ENCODE measurements at places on chromosomes 1 and 21.

DNA sequence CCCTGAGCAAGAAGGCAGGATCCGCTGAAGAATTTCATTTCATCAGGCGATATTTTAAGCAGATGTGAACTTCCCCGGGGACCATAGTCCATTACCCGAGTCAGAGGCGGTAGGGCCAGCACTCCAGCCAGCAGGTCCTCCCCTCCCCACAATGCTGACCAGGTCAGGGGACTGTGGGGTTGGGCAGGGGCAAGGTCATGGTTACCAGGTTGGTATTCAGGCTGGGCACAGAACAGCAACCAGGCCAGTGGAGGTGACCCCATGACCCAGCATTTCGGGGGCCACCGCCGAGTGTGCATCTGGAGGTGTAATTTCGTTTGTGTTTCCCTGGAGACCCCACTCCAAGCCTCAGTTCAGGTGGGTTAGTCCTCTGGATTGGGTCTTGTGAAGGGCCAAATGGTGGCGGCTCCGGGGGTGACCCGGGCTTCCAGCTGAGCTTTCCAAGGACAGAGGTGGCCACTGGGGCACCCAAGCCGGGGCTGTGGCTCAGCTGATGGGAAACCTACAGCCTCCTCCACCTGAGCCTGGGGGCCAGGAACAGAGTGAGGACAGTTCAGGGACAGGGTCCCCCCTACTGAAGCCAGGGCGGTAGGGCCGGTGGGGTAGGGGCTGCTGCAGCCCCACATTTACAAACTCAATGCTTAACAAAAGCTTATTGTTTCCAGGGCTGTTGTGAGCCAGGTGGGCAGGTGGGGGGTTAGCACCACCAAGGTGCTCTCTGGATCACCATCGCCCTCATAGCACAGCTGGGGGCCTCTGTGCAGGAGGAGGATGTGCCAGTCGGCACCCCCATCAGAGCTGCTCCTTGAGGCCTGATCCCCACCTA, 2.8 kb downstream of the PRDM16 start:
- DNase-seq: no peak

GRCh38 chr1:45868861-45869260, 65.4 kb downstream of the MAST2 start:
- no peak for DNase-seq

DNA sequence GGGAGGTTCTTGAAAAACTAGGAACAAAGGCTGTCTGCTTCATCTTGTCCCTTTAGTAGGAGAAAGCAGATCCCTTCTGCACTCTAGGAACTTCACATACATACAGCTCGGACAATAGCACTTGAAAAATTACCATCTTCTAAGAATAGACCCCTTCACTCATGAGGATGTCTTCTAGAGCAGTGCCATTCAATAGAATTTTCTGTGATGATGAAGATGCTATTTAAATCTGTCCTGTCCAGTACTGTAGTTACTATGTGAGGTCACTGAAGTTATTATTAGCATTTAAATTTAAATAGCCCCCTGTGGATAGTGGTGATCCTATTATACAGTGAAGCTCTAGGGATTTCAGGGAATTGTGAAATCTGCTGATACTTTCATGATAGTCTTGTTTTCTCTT, 46.4 kb upstream of the RAB3GAP2 start:
- DNase-seq: no peak

- peak; percentile 87 for DNase-seq
Observed at GRCh38 chr1:173431304-173432045, 45.7 kb upstream of the PRDX6 start.

GRCh38 chr1:184050636-184051035, 894 bp upstream of the TSEN15 start:
- peak; percentile 29 for DNase-seq

- DNase-seq: no peak
Observed at GRCh38 chr1:21691739-21692138, 22.6 kb upstream of the RAP1GAP start.

DNA sequence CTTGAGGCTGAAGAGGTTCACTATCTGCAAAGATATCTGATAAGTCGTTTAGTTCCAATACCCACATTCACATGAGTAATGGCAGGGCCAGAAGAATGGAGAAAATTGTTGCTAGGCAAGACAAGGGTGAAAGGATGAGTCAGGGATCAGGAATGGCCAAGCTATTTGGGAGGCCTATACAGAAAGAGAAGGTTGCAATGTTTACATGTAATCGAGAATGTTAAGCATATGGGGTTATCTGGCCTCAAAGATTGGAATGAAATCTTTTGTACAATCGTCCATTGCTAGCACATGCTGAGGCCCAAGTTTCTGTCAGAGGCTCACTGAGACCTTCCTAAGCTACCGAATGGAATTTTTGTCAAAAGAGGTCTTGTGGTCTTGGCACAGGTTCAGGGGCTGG, 299.9 kb upstream of the PLD5 start:
- DNase-seq: peak; percentile 18

- DNase-seq: no peak
Observed at GRCh38 chr1:195915826-195916225, 692.4 kb downstream of the KCNT2 start.

DNA sequence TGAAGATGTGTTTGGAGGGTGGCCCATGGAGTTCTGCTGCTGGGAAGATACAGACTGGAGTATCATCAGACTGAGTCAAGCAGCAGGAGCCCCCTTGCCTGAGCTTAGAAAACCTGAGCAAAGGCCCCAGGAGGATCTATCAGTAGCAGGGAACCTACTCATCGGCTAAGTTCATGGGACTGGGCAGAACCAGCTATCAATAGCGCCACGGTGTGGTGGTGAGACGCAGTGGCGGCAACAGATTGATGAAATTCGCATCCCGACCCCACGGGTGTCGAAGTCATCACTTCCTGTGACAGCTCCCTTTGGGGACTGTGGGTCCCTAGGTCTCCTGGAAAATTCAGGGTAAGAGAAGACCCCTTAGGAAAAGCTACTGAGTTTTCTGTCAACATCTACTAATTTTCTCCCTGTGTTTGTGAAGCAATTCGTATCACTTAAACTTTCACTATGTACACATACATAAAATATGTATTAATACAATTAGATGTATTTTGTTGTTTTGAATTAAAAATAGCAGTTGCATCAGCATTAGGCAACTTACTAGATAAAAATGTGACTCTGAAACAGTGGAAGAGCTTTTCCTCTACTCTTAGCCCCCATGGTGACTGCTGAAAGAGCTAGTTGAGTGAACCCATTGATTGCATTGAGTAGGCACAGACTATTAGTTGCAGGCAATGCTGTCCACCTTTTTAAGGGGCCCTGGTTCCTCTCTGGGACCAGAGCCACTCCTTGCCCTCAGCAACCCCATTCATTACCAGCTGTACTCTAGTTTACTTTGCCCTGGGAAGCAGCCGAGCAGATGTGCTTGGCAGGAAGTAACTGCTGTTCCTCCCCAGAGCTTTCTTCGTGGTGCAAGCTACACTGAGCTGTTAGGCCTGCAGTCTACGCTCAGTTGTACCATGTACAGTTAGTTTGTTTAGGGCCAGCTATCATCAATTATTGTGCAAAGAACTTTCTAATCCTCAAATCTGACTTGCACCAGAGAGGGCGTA, 7.3 kb upstream of the CACNA1S start:
- DNase-seq: peak; percentile 26

- DNase-seq: no peak
Observed at GRCh38 chr1:159989581-159989980, 35.5 kb upstream of the SLAMF9 start.

DNA sequence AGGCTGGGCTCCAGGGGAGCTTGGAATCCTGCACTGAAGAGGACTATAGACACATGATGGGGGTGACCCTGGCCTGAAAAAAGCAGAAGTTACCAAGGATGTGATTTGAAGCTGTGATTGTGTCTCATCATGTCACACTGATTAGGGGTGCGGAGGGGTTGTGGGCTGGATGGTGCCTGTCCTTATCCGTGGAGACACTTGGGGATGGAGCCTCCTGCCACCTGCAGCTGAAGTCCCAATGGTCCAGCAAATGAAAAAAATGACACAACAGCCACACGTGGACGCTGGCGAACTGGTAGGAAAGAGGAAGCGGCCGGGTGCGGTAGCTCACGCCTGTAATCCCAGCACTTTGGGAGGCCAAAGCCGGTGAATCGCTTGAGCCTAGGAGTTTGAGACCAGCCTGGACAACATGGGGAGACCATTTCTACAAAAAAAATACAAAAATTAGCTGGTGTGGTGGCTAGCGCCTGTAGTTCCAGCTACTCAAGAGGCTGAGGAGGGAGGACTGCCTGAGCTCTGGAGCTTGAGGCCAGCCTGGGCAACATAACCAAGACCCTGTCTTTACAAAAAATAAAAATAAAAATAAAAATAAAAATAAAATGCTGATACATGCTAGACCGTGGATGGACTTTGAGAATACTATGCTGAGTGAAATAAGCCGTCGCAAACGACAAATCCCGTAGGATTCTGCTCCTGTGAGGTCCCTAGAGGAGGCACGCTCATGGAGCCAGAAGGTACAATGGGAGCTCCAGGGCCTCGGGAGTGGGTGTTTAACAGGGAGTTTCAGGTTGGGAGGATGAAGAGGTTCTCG, 838 bp upstream of the IBA57 start:
- DNase-seq: no peak

DNA sequence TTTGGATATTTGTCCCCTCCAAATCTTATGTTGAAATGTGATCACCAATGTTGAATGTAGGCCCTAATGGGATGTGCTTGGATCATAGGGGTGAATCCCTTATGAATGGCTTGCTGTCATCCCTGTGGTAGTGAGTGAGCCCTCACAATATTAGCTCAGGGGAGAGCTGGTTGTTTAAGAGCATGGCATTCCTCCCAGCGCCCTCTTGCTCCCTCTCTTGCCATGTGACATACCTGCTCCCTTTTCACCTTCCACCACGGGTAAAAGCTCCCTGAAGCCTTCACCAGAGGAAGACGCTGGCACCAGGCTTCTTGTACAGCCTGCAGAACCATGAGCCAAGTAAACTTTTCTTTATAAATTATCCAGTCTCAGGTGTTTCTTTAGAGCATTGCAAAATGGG, 305.6 kb downstream of the KCTD3 start:
- DNase-seq: no peak

- DNase-seq: no peak
Observed at GRCh38 chr1:225849925-225850324, 32.3 kb downstream of the TMEM63A start.

GRCh38 chr21:40073642-40074041, 206.4 kb downstream of the PCP4 start:
- DNase-seq: no peak

- no peak for DNase-seq
Observed at GRCh38 chr1:27503844-27504587, 14.0 kb upstream of the WASF2 start.

GRCh38 chr1:3679098-3679555, 26.8 kb downstream of the TP73 start:
- no peak for DNase-seq

DNA sequence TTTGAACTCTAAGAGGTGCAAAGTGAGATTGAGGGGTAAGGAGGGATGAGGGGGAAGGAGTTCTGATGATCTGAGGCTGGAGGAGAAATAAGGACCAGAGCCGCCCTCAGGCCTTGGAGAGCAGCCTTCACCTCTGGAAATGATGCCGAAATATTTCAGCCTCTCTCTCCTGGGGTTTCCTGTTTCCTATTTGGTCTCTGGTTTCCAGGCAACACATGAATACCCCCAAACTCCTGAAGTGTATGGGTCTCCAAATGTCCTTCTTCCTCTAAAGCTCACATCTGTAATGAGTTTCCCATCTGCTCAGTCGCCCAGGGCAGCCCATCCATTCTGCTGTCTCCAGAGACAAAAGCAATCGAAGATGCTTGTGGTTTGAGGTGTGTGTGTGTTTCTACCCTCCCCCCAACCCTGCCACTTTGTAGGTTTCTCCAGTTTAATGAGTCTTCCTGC, 52.0 kb upstream of the FAM20B start:
- DNase-seq: peak; percentile 28

DNA sequence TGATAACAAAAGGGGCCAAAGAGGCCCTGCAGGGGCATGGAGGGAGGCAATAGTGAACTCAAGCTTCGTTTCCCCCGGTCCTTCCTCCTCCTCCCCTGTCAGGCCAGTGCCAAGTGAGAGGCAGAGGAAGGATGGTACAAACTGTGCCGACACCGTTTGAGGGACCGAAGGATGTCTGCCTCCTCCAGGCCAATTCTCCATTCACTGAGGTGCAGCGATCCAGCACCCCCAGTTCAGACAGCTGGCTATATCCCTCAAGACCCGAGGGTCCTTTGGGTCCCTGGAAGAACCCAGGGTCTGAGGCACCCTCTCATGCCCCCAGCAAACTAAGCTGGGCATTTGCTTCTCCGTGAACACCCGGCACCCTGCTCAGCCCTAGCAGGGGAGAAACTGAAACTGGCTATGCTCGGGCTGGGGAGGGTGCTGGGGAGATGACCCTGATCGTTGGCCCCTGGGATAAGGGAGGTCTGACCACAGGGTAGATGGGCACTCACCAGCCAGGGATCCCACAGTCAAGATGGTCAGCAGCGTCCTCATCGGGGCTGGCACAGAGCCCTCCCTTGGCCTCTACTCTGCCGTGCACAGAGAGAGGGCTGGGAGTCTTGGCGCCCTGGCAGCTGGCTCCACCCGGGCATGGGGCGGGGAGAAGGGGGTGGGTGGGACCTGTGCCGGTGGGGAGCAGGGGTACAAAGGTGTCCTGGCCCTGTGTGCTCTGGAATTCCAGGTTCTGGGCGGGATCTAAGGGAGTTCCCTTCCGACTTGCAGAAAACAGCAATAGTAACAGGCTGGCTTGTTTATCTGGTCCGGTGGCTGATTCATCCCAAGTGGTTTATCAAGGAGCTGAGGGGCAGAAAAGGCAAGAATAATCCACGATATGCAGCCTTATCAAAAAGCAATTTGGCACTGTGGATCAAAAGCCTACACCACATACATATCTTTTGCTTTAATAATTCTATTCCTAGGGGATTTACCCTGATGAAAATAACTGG, at the start of gene IL22RA1:
Gene IL22RA1 (minus strand): TSS at position 595 of the 989 bp plus-strand sequence. CDS start 58 bp downstream, at position 537.
- DNase-seq: no peak

DNA sequence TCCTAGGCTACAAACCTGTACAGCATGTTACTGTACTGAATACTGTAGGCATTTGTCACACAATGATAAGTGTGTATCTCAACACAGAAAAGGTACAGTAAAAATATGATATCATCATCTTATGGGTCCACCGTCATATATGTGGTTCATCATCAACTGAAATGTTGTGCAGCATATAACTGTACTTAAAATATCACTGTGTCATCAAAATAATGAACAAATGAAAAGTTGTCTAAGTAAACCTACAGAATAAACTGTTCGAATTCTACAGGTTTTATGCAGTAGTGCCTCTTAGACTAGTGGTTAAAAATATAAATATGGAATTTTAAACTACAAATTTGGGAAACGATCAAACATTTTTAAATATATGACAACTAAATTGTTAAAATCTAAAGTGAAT, 328.8 kb downstream of the KCTD3 start:
- no peak for DNase-seq

- DNase-seq: no peak
Observed at GRCh38 chr1:114316204-114316603, 162.5 kb upstream of the SYT6 start.

- DNase-seq: no peak
Observed at GRCh38 chr1:153842006-153842471, 66.8 kb downstream of the SLC27A3 start.

- no peak for DNase-seq
Observed at GRCh38 chr1:220803401-220804201, 16.9 kb downstream of the MTARC1 start.

DNA sequence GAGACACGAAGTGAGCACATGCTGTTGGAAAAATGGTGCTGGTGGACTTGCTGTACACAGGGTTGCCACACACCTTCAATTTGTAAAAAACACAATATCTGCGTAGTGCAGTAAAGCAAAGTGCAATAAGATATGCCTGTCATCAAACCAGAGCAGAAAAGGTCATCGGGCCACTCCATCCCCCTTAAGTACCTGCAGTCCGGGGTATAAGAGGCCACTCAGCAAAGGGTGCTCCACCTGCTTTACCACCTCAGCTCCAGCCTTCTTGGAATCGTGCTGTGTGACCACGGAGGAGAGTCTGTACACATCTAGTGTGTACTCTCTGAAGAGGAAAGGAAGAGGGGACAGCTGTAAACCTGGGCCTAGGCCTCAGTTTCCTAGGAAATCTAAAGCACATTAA, 10.9 kb downstream of the YARS1 start:
- no peak for DNase-seq

Measured in fibroblast of skin of right quadriceps (primary cell).